ENCODE measurements at places on chromosomes 4 and X.

DNA sequence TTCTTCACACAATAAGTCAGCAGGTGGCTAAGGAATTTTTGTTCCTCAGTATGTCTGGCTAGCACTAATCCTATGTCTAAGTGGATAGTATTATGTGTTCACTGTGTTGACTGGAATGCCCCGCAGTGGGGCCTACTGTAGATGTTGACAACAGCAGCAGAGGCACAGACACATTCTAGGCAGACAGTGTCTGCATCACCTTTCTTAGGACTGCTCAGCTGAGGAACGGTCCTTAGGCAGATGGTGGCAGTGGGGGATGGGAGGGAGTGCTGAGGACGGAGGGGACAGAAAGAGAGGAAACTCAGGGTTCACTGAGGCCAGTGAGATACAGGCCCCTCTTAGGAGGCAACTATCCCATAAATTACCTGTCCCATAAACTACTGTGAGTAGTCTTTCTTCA is 44.6 kb upstream of the LEF1 start:
- no peak for DNase-seq

DNA sequence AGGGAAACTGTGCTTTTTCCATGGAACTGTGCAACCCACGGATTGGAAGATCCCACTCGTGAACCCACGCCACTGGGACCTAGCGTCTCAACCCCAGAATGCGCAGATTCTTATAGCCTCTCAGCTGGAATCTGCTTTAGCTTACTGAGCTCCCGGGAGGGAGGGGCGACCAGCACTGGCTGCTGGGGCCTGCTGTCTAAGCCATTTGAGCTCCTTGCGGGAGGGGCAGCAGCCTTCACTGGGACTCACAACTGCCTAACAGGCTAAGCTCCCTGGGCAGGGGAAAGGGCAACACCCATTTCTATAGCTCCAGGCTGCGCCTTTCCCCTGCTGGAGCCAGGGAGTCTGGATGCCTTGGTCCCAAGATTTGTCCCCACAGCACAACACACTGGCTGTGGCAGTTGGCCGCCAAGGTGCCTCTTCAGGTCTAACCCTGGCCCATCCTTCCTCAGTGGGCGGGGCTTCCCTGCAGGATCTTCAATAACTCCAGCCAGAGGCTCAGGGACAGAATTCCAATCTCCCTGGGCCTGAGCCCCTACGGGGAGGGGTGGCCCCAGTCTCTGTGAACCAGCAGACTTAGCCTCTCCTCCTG is 451.7 kb upstream of the PITX2 start:
- peak; percentile 2 for DNase-seq

DNA sequence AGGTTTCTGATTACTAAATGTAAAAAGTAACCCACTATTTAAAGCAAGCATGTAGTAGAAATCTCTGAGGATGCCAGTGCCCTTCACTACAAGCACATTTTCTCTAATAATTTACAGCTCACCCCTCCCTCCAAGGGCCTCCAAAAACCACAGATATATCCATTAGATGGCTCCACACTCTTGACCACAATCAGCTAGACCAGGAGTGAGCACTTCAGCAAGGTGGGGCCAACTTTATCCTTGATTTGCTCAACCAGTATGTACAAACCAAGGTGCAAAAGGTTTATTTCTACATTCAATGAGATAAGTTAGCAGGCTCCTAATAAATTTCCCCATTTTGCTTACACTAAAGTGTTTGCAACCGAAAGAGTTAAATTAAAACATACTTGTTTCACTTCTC is 35.8 kb downstream of the RFC1 start:
- no peak for DNase-seq

GRCh38 chr4:36128689-36129088 is 115.6 kb downstream of the ARAP2 start:
- no peak for DNase-seq

DNA sequence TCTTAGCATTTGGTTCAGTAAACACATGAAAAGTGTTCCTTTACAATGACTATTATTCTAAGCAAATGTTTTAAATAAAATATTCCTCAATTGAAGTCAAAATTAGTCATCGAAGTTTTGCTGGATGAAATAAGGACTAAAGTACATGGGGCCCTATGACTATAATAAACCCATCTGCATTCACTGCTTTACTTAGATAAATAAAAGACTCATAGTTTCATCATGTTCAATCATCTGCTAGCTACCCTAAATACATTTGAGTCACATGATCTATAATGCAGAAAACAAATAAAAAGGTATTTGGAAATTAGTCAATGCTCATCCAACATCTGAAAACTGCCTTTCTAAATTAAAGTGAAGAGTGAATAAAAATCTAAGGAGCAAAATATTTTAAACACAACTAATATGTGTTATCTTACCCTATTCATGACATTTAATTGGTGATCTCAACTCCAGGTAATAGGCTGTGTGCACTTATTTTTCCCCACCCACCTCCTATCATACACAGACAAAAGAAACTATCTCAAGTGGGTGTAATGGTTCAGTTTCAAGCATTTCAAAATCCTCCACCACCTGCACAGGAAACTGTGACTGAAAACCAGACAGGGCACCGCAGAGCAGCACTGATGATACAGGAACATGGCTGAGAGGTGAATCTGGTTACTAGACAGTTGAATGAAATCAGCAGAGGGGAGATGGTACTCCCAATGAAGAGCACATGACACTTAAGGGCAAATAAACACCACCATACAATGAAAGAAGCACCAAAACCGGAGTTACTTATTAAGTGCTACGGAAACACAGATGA is 78.6 kb downstream of the CAMK2D start:
- DNase-seq: peak; percentile 75

DNA sequence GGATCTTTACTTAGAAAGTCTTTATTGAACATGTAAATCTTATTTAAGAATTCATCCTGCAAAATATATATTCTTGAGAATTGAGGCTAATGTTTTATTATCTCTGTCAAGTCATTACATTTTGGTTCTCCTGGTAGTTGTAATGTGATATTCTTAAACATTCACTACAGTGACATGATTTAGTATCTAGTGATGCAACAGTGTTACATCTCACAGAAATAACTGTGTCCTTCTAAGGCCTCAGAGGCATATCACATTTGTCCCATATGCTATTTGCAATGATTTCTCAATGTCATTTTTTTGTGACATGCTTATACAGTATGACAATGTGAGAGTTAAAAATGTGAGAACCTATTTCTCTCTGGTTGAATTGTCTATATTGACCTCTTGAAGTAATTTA is 34.1 kb downstream of the PRRG1 start:
- DNase-seq: no peak

DNA sequence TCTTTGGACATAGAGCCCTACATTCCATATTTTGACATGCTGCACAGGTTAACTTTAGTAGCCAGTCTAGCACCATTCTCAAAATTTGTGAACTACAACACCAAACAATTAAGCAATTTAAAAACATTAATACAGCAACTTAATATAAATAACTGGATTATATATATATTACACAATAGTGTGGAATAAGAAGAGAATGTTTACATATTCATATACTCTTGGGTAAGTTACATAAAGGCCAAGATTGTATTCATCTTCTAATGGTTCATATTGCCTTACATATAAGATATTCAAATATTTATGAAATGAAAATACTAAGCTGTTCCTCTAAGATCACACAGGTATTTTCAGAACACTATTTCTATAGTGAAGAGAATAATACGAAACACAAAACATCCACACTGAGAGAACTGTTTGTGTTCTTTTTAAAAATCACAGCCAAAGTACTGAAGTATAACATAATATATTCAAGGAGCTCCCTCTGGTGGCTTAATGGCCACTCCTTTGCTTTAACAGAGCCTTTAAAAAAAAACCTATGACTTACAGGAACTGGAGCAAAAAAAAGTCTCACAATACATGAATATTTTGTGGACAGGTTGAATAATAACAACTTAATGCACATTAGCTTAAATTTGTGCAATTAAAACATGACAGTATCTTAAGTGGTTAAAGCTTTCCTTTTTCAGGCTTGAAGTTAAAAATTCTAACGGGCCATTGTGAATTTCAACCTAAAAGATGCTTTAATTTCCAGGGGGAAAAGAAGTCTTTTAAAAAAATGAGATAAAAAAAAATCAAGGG is 46.2 kb downstream of the NEK1 start:
- peak; percentile 64 for DNase-seq

GRCh38 chr4:127491571-127491970 is 141.2 kb upstream of the INTU start:
- DNase-seq: no peak

- peak; percentile 81 for DNase-seq
These were observed 343.1 kb downstream of the MID1IP1 start for GRCh38 chrX:39144323-39144722.

- DNase-seq: no peak
These were observed 4.8 kb downstream of the SAT1 start for GRCh38 chrX:23787745-23788118.

GRCh38 chr4:125317525-125317877 is 2.7 kb downstream of the FAT4 start:
- DNase-seq: peak; percentile 2

DNA sequence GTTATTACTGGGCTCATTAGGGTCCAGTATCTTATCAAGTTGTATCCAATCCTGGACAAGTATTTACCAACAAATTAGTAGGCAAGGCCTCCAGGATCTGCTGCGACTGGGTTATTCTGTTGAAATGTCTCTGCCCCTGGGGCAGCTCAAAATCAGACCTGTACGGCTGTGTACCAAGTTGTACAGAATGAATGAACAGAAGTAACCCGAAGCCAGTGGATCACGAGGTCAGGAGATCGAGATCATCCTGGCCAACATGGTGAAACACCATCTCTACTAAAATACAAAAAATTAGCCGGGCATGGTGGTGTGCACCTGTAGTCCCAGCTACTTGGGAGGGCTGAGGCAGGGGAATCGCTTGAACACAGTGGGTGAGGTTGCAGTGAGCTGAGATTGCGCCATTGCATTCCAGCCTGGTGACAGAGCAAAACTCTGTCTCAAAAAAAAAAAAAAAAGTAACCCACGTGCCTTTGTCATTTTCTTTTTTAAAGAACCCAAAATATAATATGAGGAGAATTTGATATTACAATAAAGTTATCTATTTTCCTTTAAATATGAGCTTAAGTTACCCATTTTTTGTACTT is 127.3 kb downstream of the CBR4 start:
- no peak for DNase-seq

- peak; percentile 10 for DNase-seq
These were observed 1.5 kb downstream of the LRPAP1 start for GRCh38 chr4:3530663-3531254.

DNA sequence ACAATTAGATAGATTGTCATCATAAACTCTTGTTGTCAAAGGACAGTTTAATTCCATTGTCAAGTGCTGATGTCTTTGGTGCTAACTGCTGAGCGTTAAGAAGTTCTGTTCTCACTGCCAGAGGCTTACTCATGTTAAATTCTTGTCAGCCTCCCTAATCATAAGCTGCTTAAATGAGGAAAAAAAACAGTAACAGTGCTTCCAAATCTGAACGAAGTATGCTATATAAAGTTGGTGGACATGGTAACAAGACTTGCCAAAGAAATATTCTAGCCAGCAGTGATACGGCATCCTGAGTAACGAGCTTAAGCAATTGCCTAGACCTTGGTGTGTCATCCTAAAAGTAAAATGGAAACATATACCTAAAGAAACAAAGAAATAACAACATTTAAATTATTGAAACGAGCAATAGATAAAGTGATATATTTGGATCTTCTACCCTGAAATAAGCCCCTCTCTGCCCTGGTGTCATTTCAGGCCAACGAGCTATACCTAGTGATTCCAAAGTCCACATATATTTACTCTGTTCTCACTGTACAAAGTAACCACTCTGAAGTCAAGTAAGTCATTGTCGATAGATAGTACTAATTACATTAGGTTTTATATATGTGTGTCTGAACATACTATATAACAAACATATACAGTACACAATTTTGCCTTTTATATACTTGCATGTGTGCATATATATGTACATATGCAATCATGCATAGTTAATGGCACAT is 339.7 kb upstream of the HS3ST1 start:
- no peak for DNase-seq

- DNase-seq: no peak
These were observed 413.7 kb downstream of the PPP3CA start for GRCh38 chr4:100933628-100934027.

- no peak for DNase-seq
These were observed 688.7 kb downstream of the IL1RAPL1 start for GRCh38 chrX:29275928-29276327.

- DNase-seq: peak; percentile 60
These were observed 3.2 kb downstream of the CXorf65 start for GRCh38 chrX:71103110-71103983.

- DNase-seq: no peak
These were observed 858.4 kb upstream of the POU3F4 start for GRCh38 chrX:82649645-82650044.

- no peak for DNase-seq
These were observed 110.3 kb downstream of the DRD5 start for GRCh38 chr4:9891740-9892139.

GRCh38 chr4:56310401-56311125 is 76.7 kb downstream of the AASDH start:
- DNase-seq: no peak

- DNase-seq: no peak
These were observed 28.8 kb downstream of the PPP2R3B start for GRCh38 chrX:357693-358471.

DNA sequence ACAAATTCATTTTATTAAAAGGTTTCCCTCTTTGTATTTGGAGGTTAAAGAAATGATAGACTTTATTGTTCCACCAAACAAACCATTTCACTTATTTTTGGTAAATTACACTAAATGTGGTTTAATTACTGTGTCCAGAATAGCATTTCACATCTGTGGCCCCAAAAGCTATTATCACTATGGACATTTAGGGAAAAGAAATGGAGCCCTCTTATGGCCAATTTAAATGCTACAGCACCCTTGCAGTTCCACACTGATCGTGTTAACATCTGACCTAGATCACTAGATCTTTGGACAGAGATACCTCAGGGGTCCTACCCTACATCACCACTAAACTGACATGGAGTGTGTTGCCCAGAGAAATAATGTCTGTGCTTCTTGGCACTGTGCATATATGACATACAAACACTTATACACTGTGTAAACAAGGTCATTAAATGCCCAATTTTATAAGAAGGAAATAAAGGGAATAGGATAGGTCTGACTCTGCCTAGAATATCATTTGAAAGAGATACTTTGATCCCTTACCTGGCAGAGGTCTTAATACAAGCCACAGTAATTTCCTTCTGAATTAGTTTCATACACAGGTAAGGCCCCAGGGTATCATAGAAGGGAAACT is 163.9 kb downstream of the KDR start:
- peak; percentile 41 for DNase-seq

DNA sequence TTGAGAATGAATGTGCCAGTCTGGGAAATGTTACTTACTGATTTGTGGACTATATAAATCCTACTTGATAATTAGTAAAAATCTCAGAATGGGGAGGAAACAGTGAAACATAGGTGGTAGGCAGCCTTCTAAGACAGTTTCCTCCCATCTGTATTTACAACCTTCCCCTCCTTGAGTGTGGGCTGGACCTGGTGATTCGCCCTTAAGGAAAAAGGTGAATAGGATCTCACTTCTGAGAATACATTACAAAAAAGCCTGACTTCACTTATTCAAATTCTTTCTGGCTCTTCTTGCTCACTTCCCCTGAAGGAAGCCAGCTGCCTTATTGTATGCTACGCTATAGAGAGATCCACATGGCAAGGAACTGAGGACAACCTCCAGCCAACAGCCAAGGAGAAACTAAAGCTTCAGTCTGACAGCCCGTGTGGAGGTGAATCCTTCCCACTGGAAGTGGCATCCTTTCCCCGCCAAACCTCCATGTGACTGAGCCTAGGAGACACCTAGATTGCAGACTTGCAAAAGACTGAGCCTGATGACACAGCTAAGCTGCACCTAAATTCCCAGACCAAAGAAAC is 585.0 kb downstream of the STPG2 start:
- no peak for DNase-seq

GRCh38 chr4:121408-122084 is 2.8 kb upstream of the ZNF718 start:
- DNase-seq: peak; percentile 23
